ENCODE measurements at places on chromosomes 12 and 14. TPM values are rescaled to one million over a fixed set of nuclear protein-coding genes. Genes with fewer than 3 reads are reported as not detected.

BBOF1 gene
- 4.2 TPM for total RNA-seq

ACIN1 gene
- 79.6 TPM for total RNA-seq

AKAP3 gene
- 0.08 TPM for total RNA-seq

NRXN3 gene
- total RNA-seq = 0.52 TPM

SDR9C7 gene
- not detected for total RNA-seq
